ENCODE measurements at places on chromosomes 7 and 10. TPM values are rescaled to one million over a fixed set of nuclear protein-coding genes. Genes with fewer than 3 reads are reported as not detected.

DNA sequence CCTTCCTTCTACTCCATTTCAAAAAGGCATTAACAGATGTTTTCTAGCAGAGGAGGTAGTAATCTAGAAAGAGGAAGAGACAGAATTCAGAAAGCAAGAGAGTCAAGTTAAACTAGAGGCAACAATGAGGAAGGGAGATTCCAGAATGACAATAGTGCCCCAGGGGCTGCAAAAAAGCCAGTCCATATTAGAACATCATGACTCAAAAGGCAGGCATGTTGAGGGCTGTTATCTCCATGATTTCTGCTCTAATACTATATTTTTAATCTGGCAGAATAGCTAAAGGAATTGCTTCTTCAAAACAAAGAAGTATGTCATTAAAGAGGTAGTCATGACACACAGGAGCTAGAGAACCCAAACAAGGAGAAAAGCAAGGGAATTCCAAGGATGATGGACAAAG, 599.6 kb downstream of the INHBA start:
- no peak for DNase-seq

DNA sequence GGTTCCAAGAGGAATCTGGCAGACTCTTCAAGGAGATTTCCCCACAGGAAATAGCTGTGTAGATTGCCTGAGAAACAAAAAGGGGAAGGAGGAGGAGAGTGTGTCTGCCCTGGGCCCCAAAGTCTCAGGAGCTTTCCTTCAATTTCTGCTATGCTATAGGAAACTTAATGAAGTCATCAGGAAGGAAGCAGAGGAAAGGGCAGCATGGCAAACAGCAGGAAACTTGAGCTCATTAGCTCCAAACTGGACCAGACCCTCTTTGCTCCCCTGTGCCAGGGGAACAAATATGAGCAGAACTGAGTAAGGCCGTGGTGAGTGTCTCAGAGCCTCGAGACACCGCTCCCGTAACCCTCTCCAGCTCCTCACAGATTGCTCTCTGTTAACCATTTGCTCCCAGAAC, 4.8 kb upstream of the KCNIP2 start:
- DNase-seq: no peak

DNA sequence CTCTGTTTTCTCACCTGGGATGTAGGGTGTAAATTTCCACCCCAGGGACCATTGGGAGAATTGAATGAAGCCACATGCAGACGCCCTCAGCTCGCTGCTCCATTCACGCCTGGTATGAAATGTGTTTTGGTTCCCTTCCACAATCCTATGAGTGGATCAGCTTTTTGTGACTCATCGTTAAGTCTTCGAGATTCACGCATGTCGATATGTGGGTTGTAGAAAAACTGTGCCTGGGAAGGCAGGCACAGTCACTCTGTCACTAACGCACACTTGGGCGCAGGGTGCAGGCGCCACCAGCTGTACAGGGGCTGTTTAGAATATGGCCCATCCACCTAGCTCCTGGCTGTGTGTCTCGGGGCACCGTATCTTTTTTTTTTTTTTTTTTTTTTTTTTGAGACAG, 64.2 kb upstream of the SH2B2 start:
- DNase-seq: no peak

DNA sequence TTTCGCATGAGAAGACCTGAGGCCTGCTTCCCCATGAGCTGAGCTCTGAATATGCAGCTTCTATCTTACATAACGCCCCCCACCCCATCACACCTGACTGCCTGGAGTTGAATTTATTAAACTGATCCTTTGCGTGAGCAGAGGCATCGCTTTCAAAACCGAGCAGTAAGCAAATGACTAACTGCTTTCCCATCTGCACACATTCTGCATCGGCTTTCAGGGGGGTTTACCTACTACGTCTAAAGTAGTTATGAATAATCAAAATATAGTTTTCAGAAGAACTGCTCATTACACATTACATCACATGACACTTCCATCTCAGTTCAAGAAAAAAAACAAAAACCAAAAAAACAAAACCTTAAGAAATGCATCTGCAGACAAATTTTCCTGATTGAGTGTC, 54.7 kb upstream of the EGR2 start:
- no peak for DNase-seq

DNA sequence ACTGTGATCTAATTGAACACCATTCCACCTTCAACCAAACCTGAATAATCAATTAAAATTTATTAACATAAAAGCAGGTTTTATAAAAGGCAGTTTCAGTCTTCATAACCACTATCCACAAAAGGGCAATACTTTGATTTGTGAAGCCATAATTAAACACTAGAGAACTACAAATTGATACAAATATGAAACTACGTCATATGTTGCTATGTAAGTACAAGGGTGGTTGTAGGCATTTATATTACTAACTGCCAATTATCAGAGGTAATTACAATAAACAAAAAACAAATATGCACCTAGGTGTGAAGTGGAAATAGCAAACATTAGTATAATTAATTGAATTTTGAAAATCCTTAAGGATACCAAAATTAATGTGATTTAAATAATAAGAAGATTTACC, 368.5 kb upstream of the PCDH15 start:
- DNase-seq: no peak

DNA sequence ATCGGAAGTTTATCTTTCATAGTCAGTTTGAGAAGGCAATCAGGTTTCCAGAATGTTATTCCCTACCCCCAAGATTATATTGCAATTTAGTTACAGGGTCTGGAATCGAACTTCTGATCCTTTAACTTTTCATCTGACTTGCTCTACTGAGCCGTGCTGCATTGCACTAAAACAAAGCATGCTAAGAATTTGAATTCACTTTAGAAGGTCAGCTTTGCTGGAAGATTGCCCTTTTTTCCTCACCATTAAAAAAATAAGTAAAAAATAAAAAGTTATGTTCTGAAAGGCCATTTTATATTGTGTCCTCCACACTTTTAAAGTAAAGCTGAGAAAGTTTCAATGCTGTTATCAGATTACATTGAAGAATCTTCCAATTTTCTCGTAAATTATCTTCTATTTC, 388.8 kb upstream of the PHF14 start:
- DNase-seq: no peak

DNA sequence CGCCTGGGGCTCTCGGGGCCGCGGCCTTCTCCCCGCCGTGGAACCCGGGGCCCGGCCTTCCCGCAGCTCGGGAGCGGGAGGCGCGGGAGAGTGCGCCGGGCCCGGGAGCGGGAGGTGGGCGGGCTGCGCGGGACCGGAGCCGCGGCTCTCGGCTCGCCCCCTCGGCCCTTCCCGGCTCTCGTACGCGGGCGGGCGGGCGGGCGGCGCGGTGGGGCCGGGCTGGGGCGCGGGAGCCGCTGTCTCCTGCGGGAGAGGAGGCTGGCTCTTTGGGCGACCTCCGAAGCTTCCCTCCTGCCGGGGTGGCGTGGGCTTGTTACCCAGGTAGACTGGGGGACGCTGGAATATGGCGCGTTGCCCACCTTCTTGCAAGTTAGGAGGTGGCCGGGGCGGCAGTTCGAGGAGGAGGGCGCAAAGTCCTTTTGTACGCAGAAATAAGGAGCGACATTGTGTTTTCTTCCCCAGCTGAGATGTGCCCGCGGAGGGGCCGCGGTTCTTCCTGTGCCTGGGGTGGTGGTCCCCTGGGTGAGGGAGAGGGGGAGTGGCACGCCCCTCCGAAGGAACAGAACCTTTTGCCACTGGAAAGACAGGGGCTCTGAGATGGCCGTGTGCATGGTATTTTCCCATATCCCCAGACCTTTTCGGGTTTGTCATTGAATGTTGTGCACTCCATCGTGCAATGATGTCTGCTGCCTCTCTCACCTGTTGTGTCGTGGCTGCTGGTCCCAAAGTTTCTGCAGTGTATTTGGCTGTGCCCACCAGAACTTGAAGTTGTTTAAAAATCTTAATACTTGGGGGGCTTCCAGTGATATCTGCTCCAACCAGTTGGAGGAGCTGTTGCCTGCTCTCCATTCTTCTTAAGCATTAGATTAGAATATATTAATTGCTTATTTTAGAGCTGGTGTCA, 844 bp downstream of the NRF1 start:
- peak; percentile 48 for DNase-seq

Gene SYNPO2L
- total RNA-seq: 0.06 TPM

DNA sequence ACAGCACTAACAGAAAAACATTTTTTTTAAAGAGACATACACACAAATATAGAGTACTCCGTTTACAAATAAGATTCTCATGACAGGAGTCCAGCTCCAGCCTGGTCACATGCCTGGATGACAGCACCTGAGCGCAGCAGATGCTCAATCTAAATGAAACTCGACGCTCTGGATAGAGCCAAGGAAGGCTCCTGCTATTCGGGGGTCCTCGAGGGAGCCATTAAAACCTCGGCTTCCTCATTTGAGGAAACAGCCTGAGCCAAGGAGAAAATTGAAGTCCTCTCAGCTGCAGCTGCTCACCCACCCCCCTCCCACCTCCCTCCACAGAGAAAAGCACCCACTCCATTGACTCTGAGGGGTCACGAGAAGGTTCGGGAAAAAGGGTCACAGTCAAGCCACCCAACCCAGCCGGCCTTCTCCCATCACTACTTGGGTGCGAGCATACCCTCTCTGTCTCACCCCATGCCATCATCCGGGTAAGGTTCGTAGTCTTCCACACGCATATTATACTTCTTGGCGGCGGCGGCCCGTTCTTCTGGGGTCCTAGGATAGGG, 673 bp downstream of the NDUFB8 start:
- peak; percentile 18 for DNase-seq

DNA sequence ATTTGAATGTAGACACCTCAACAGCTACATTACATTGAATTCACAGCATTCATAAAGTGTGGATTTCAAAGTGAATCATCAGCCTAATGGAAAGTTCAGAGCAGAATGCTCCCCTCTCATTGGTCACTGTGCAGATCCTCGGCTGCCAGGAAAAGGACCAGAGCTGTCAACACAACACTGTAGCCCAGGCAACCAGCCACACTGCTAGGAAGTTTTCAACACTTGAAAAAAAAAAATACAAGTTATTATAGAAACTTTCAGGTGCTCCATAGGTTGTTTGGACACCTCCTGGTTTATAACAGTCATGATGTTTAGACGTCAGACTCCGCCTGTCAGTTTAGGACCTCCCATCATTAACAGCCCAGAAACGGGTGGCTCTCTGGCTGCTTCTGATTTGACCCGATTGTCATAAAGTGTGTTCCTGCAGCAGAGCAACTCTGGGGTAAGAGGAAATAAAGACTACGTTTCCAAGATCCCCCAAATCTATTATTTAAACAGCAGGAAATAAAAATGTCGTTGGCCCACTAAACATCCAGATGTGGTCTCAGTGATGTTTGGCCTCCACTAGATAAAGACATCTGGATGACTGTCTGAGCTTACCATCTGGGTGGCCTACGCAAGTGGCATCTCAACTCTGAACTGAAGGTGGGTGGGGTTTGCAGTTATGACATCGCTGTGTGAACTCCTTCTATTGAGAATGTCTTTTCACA, 117.4 kb downstream of the CABCOCO1 start:
- no peak for DNase-seq

Gene NME8
- 0.34 TPM for total RNA-seq

Gene ANKRD7
- total RNA-seq: not detected

GRCh38 chr10:15931376-15931775, 71.1 kb upstream of the MINDY3 start:
- DNase-seq: no peak

Gene MYH16
- total RNA-seq: not detected

GRCh38 chr7:104990983-104991382, 23.0 kb upstream of the KMT2E start:
- no peak for DNase-seq

DNA sequence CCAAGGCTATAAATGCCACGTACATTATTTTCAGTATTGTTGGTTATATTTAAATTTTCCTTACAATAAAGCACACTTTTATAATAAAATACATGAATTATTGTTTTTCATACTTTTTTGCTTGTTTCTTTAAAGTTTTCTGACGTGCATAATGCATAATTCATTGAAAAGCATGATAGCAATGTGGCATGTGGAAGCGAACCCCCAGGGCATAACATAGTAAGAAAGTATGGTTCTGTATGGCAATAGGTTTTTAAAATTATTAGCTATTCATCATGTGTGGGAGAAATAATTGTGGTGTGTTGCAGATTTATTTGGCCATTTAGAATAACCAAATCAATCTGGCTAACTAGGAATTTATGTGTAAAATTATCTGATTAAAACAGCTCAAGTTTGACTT, 7.4 kb upstream of the HBP1 start:
- no peak for DNase-seq

DNA sequence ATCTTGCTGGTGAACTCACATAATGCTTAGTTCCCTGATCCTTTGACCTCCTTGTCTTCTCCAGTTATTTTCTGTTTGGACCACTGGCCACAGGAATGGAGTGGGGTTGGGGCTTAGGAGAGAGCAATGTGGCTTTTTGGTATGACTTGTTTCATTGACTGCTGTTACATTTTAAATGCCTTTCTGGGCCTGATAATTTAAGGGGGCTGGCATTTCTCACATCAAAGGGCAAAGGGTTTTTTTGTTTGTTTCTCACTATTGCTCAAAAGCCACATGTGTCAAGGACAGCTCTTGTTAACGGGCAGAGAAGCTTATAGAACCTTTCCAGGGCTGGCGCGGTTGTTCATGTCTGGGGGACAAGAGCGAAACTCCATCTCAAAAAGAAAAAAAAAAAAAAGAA, 161.2 kb upstream of the TNRC18 start:
- DNase-seq: no peak

DNA sequence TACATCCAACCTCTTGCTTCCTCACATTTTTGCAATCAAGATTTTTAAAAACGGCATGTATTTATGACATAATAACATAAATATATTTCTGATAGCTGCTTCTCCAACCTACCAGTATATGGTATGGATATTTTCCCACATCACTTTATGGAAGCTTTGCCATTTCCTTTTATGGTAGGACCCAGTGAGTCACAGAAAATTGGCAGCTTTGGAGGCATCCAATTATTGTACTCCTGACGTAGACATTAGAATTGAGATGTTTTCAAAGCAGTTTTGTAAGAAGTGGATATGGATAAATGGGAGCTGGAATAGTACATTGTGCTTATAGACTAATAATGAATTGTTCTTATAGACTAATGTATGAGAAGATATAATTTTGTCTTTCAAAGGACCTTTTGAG, 23.8 kb upstream of the BICC1 start:
- no peak for DNase-seq

DNA sequence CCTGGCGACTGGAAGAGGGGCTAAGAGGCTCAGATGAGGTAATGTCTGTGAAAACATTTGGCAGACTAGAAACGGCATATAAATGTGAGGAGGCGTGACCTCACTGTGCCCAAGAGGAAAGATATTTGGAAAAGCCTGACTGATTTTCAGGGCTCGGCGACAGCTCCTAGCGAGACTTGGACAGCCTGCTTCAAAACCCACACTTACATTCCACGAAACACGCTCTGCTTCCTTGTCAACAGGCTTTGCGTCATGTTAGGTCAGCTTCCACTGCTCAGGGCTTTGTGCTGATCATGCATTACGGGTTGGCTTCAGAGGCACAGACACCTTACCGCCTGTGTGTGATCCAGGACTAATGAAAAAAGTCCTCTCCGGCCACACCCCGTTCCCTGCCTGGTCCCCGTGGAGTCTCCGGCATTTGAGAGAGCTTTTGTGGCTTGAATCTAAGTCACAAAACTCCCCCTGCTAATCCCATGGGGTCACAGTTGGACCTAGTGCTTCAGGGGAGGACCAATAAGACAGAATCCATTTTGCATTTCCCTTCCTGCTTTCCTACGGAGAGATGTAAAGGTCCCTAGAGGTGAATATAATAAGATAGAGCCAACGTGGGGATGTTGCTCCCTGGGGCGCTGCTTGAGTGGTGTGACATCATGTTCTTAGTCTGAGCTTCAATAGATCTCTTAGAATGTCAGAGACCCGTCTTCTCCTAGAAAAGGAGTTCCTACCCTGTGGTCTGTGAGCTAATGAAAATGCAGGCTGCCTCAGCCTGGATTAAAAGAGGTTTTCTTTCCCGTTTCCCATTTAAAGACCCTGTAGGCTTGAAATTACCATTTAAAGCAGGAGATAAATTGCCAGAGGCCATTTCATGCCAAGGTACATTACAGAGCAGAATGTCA, 25.5 kb downstream of the FGFBP3 start:
- DNase-seq: peak; percentile 81

Gene EBF3
- total RNA-seq: 0.40 TPM

Gene PRPS1L1
- total RNA-seq: not detected

Measured in neural progenitor cell (in vitro differentiated cells).